ENCODE measurements at places on chromosomes 13 and 19. TPM values are rescaled to one million over a fixed set of nuclear protein-coding genes. Genes with fewer than 3 reads are reported as not detected.

GRCh38 chr13:34345258-34345965 is 527.5 kb downstream of the RFC3 start:
- no peak for DNase-seq

DNA sequence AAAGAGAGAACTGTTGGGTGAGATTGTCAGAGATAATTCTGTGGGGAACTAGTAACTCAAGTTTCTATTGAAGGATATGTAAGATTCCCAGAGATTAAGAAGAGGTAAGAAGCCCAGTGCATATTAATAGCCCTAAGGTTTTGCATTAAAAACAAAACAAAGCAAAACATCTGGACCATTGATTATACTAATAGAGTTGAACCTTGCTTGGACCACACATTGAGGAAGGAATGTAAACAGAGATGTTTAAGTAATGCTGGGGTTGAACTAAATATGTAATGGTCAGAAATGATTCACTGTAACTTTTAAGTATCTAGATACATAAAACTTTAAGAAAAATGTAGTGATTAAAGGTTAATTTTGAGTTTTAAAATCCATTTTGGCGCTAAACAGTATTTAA is 1770.0 kb downstream of the PCDH9 start:
- no peak for DNase-seq

- no peak for DNase-seq
These were observed 2.3 kb downstream of the SYMPK start for GRCh38 chr19:45860359-45861259.

GRCh38 chr13:88063741-88064140 is 392.6 kb downstream of the SLITRK5 start:
- DNase-seq: no peak

The KCTD15 gene
- 29.2 TPM for total RNA-seq

GRCh38 chr13:74135326-74136083 is 1.3 kb upstream of the KLF12 start:
- no peak for DNase-seq

DNA sequence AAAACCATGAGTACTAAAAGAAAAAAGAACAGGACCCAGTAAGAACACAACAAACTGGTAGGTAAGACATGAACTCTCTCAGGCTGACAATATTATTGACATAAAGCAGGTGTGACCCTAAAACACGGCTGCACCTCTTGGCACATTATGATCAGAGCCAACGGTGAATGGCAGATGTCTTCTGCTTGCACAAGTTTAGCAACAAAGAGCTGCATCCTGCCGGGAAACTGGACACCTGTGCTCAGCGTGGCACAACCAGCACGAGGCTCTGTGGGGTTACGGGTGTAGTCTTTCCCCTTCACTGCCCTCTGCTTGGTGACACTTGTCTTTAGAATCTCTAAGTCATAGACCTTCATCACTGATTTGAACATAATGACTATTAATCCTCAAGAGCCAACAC is 97.9 kb downstream of the DOCK9 start:
- DNase-seq: no peak

DNA sequence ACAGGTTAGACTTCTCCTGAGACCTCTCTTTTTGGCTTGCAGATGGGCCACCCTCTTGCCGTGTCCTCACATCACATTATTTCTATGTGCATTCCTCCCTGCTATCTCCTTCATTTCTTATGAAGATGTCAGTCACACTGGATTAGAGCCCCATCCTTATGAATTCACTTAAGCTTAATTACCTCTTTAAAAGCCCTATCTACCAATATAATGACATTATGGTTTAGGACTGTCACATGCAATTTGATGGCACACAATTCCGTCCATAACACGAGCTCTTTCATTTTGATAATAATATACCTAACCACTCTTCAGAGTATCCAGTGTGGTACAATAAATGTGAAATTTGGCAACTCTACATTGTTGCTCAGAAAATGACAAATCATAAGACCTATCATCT is 1037.3 kb downstream of the DIAPH3 start:
- no peak for DNase-seq

The FLT3 gene
- total RNA-seq: 0.17 TPM

- no peak for DNase-seq
These were observed 17.1 kb downstream of the HNRNPM start for GRCh38 chr19:8461891-8462290.

GRCh38 chr13:41547251-41548000 is 90.1 kb downstream of the RGCC start:
- no peak for DNase-seq

The C13orf42 gene
- not detected for total RNA-seq

- peak; percentile 33 for DNase-seq
These were observed 56.2 kb upstream of the RFC3 start for GRCh38 chr13:33761740-33762139.

DNA sequence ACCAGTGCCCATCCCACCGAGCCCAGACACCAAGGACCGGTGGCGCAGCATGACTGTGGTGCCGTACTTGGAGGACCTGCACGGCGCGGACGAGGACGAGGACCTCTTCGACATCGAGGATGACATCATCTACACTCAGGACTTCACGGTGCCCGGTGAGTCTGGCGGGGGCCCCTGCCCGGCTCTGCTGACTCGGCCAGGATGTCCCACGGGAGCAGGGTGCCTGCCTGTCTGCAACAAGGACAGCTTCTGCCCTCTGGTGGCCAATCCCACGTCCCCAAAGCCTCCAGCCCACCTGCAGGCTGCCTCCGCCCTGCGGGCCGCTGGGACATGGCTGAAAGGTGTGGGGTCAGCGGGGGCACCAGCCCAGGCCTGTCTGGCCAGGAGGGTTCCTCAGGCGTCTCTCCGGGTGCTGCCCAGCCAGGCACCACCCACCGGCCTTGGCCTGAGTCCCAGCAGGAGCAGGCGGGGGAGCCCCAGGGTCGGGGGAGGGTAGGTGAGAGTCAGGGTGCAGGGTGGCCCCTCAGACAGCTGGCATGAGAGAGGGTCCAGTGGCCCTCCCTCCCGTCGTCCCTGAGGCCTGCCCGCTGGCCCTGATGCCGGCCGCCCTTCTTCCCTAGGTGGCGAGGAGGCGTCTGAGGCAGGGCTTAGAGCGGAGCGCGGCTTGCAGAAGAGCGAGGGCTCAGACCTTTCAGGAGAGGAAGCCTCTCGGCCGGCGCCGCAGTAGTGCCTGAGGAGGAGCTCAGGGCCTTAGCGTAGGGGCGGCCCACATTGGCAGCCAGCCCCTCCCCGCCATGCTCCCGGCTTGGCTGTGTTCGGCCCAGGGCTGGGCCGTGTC is 14.6 kb downstream of the CBARP start:
- no peak for DNase-seq

All from HCT116 (cell line).